Femur (tissue), 1 donor: ENCODE measurements at places on chromosomes 6 and 20.
A peak's percentile ranks its signal among the peaks of the same experiment; 100 is the strongest.

DNA sequence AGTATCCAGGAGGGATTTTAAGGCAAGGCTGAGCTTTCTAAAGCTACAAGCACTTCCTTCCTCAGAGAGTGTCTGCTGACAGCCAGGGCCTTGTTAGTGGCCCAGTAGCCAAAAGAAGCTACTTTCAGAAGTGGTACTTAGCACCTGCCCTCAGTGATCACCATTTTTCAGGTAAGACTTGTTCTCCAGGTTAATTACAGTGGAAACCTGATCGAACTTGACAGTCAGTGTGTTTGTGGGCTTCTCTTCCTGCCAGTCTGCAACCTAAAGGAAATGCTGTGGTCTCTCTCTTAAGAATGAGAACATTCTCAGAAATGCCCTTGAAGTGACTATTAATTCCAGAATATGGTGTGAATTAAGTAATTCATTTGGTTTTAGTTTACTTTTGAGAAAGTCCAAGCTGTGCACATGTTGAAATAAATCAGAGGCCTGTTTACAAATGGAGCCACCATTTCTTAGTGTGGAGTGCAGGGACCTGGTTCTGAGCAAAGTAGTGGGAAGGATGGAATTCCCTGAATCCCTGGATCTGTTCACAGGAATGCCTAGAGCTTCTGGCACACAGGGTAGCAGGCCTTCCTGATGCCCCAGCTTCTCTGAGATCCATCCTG is 185.3 kb upstream of the AGPAT4 start:
- no peak for DNase-seq

GRCh38 chr20:953742-954141 is 37.6 kb upstream of the ANGPT4 start:
- no peak for DNase-seq

DNA sequence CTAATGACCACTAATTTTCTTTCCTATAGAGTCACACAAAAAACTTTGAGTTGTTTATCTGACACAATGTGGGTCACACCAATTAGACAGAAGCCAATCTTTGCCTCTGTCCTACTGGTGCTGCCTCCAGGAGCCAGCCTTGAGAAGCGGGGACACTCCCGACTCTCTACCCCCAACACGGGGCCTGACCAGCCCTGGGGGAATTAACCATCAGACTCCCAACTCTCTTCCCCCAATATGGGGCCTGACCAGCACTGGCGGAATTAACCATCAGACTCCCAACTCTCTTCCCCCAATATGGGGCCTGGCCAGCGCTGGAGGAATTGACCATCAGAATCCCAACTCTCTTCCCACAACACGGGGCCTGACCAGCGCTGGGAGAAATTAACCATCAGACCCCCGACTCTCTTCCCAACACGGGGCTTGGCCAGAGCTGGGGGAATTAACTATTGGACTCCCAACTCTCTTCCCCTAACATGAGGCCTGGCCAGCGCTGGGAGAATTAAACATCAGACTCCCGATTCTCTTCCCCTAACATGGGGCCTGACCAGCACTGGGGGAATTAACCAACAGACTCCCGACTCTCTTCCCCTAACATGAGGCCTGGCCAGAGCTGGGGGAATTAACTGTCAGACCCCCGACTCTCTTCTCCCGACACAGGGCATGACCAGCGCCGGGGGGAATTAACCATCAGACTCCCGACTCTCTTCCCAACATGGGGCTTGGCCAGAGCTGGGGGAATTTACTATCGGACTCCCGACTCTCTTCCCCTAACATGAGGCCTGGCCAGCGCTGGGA is 12.5 kb downstream of the CST7 start:
- DNase-seq: no peak

DNA sequence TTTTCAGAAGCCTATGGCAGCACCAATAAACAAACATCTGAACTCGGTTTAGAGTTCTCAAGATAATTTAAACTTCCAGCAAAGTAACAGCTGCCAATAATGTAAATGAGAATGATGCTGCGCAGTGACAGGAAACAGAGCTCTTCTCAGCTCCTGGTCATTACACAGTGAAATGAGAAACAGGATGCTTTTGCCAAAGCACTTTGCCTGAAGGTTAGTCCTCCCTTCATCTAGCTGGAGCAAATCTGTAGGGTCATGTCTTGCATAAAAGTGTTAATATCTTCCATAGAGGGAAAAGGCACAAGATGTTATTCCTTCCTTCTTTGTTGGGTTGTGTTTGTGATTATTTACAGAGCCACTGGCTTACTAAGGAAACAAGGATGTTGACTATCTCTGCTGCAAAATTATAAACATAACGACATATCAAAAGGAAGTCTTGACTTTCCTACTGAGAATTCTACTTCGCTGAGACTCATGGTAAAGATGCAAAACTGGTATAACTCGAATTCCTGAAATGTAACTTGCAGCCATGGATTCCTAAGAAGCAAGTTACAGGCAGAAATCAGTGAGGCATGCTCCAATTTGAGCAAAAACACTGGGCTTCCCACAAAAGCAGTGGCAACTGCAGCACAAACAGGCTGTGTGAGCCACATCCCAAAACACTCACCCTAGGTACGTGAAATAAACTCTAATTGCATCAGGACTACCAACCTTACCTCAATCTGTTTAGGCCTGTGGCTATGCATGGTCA is 102.5 kb upstream of the BEND6 start:
- DNase-seq: no peak

DNA sequence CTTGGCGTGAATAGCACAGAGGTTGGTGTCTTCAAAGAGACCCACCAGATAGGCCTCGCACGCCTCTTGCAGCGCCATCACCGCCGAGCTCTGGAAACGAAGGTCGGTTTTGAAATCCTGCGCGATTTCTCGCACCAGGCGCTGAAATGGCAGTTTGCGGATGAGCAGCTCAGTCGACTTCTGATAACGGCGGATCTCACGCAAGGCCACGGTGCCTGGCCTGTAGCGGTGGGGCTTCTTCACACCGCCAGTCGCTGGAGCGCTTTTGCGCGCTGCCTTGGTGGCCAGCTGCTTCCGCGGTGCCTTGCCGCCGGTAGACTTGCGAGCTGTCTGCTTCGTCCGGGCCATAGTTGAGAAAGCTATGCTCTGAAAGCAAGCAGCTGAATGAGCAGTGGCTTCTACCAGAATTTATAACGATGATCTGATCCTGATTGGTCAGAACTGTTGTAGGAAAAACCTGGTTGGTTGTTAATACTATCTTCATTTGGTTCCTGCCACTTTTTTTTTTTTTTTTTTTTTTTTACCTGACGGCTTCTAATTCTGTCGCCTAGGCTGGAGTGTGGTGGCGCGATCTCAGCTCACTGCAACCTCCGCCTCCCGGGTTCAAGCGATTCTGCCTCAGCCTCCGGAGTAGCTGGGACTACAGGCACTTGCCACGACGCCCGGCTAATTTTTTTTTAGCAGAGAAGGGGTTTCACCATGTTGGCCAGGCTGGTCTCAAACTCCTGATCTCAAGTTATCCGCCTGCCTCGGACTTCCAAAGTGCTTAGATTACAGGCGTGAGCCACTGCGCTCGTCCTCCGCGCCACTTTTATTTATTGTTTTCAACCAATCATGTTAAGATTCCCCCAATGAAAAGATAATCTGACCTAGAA is 21.5 kb downstream of the OR2B2 start:
- peak; percentile 91 for DNase-seq

- no peak for DNase-seq
Observed at GRCh38 chr6:136788069-136788902, 4.0 kb downstream of the MAP3K5 start.

DNA sequence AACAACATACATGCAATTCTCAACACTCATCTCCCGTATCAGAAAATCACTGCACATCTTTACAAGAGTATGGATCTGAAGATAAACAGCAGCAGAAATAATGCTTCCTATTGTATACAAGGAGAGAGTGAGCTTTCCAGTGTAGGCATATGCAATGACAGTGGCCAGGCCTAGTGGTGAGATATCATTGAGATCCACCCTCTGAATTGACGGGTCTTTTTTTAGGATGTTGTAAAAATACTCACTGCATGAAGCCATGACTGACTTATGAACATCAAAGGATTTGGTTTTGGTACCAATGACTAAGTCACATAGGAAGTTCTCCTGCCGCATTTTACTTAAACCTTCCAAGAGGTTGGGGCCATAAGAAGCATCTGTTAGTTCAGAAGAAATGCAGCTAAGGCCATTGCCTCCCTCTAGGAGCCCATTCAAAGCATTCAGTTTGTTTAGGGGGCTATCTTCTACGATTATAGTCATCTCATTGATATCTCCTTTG is 10.8 kb downstream of the KLHL31 start:
- DNase-seq: no peak

DNA sequence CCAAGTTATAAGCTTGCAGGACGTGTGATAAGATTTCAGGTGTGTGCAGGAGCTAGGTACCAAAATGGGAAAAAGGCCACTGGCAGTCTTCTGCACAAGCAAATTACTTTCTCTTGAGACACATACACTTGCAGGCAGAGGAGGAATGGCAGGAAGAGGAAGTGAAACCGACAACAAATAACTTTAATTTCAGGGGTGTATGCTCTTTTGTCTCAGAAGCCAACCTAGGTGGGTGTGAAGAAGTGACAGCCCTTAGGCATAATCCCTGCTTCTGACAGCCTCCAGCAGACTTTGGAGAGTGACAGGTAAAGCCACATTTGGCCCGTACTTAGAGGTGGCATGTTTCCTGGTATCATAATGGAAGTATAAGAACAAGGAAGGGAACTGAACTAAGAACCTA is 118.8 kb upstream of the TRAF3IP2 start:
- no peak for DNase-seq

DNA sequence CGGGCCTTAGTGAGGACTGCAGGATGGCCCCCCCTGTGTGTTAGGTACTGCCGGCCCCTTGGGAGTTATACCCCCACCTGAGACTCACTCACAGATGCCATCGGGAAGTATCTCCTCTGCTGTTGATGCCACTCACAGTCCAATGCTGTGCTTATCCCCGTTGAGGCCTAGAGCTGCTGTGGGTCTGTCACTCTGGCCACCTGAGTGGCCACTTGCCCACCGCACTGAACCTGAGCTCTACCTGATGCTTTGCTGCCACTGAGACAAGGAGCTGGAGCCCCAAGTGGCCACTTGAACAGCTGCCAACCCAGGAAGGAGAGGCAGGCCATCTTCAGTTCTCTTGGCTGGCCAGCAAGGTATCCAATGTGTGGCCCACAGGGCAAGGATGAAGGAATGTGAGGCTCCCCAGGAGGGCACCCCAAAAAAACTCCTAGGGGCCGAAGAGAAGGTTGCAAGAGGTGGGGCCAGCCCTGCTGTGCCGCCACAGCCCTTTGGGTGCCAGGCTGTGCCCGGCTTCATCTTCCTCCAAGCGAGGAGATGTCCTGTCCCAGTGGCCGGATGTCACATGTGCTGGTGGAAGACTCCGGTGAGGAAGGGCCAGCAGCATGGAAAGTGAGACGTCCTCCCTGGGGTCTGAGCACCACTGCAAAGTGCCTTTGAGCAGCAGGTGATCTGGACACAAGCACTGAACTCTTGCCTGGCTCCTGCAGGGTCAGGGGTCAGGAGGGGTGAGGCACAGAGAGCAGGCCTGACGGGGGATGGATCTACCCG is 29.5 kb upstream of the PCMTD2 start:
- DNase-seq: no peak

- DNase-seq: no peak
Observed at GRCh38 chr20:37301120-37301519, 11.7 kb downstream of the MANBAL start.

DNA sequence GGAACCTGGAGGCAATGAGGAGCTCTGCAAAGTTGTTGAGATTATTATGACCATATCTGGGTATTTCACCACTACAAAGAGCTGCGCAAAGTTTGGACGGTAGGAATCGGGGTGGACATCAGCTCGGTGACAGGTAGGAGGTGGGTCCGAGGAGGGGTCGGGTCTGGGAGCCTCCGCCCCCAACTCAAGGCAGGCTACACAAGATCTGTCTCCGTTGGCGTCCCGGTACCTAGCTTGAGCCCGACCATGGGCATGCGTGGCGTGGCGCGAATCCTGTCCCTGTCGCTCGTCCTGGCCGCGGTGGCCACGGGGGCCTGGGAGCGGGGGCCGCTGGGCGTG is 40.2 kb upstream of the ZNFX1 start:
- DNase-seq: no peak

DNA sequence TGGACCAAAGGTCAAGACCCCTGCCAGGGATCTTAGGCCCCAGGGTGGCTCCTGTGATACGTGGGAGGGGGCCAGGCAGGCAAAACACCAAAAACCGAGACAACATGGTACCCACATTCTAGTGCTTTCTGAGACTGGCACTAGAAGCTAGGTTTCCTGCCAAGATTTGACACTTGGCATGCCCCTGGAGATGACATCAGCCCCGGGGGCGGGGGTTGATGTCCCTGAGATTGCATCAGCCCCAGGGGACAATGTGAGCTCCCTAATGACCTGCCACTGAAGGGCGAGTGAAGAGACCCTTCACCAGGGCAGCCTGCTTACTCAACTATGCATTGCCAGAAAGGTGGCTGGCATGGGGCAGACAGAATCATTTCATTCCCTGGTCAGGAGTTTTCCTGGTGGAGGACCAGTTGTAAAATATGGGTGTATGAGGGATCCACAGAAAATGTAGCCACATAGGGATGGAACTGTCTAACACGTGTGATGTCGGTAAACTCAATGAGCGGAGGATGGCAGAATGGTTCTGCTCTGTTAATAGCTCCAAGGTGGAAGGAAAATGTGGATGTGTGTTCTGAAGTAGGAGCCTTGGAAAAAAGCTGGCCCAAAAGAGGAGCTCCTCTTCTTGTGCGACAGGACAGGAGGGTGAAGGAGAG is 219.7 kb downstream of the UNC5CL start:
- DNase-seq: no peak

GRCh38 chr20:675453-676314 is at the start of gene SCRT2:
SCRT2 (minus strand) TSS chr20:675802; CDS start chr20:675601, 201 bp downstream.
- peak; percentile 90 for DNase-seq

GRCh38 chr20:23407781-23408464 is 13.4 kb downstream of the NAPB start:
- no peak for DNase-seq

- DNase-seq: no peak
Observed at GRCh38 chr20:46025376-46025783, 3.6 kb upstream of the SLC12A5 start.

GRCh38 chr6:126787635-126788034 is 330.8 kb upstream of the RSPO3 start:
- no peak for DNase-seq

- DNase-seq: no peak
Observed at GRCh38 chr20:53655625-53656292, 62.1 kb upstream of the ZNF217 start.

DNA sequence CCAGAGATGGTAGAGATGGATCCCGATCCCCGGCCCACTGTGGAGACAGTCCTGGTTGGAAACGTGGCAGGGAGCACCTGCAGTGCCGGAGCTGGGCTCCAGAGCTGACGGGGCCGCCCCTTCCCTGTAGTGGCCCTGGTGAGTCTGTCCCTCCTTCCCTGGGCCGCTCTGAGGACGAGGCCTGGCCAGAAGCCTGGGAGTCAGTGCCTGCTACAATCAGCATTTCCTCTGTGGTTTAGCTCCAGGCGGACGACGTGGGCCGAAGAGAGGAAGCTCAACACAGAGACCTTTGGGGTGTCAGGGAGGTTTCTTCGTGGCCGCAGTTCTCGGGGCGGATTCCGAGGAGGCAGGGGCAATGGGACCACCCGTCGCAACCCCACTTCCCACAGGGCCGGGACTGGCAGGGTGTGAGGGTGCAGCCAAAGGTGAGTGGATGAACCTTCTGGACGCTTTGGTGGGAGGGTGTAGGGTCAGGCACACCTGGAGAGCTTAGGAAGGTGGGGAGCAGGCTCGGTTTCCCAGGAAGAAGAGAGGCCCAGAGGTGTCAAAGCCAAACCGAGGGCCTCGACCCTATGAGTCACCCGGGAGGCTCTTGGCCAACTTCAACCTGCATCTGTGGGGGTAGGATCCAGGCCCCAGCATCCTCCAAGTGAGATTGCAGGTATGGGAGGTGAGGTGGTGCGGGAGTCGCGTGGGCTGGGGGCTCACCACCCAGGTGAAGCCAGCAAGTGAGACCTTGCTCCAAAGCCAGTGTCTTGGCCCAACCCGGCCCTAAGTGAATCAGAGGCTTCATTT is 9.9 kb downstream of the PSMA7 start:
- no peak for DNase-seq
